ENCODE measurements at places on chromosomes 7 and 10. TPM values are rescaled to one million over a fixed set of nuclear protein-coding genes. Genes with fewer than 3 reads are reported as not detected.
A peak's percentile ranks its signal among the peaks of the same experiment; 100 is the strongest.

DNA sequence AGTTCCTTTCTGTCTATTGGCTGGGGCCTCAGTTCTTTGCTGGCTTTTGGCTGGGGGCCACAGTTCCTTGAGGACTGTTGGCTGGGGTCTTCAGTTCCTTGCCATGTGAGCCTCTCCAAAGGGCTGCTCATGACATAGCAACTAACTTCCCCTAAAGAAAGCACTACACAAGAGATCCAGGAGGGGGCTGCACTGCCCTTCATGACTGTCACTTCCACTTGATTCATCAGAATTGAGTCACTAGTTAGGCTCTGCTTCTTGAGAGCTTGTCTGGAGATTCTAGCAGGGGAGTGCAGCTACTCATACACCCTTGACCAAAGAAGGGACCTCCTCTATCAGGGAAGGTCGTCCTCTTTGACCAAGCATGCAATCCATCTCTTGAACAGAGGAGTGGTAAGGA lies 38.0 kb upstream of the MKX start:
- DNase-seq = no peak

The TRIM50 gene
- 0.30 TPM for total RNA-seq

GRCh38 chr10:6593241-6593671 lies 13.2 kb upstream of the PRKCQ start:
- DNase-seq = no peak

DNA sequence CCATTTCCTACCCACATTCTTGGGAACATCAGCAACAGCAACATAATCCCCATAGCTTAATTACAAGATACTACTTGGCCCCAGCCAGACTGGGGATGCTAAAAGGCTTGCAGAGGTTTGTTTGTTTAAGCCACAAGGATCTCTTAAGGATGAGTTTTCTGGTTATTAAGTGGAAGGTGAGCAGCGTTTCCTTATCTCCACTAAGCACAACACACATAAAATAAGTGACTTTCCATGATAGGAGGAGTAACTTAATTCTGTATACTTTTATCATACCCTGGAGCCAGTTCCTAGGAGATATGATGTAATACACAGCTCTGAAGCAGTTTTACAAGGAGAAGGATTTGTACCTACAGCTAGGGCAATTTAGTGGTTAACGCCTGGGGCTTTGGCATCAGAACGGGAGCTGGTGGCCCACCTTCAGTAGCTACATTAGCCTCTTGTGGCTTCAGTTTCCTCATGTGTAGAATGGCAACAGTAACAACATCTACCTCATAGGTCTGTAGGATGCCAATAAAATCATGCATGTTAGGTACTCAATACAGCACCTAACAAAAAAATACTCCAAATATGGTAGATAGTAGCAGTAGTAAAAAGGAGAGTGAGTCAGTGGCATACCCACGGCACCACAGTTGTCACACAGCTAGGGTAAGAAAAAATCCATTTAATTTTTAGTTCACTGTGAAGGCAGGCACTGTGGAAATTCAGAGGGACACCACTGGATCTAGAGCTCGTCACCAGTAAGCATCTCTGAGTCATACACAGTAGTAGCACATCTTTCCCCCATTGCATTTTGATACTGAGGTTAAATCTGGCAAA lies 55.2 kb downstream of the DOCK4 start:
- no peak for DNase-seq

DNA sequence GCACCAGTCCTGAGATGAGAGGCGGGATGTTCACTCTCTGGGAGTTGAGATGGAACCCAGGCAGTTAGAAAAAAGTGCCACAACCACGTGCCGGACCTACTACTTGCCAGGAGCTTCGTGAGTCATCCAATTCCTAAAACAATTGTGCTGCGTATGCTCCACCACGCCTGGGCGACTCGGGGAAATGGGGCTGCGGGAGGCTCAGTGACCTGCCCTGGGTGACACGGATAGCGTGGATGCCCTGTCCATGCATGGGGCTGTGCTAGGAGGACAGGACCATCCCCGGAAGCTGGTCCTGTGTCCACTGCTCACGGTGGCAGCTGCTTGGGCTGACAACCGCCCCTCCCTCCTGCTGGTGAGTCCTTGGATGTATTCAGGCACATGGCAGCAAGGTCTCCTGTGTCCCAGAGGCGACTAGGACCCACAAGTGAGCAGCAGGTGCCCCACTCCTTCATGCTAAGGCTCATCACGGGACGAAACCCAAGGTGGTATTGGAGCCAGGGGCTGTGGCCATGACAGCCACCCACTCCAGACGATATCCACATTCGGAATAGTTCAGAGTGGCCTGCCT lies 90.4 kb downstream of the BMS1 start:
- DNase-seq = no peak

DNA sequence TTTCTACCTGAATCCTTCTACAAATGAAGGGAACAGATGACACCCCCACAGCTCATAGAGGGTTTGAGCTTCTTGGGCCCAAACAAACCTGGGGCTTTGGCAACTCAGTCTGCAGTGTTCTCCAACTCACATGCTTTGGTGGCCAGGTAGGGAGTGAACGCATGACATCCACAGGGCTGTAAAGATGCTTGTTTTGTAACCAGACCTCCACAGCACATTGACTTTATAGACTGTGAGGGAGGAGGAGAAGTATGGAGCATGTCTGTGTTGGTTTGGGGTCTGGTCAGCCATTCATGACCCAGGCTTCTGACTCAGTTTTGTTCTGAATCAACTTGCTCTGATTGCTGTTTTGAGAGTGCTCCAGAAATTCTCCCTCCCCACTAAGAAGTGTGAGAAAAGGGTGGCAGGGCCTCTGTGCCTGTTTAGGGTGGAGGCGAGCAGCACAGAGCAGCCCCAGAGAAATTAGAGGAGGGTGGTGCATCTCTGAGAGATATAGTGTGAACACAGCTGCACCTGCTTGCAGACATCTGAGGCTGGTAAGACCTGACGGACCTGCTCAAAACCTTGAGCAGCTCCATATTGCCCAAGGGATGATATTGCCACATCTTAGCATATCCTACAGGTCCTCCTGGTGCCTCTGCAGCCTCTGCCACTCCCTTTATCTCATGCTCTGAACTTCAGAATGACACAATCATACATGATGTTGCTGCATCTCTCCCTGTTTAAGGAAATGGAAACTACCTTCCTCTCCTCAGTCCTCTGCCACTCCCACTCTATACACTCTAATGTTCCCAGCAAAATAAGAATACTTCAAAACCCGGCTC lies 287.7 kb downstream of the ABCA13 start:
- DNase-seq = no peak

DNA sequence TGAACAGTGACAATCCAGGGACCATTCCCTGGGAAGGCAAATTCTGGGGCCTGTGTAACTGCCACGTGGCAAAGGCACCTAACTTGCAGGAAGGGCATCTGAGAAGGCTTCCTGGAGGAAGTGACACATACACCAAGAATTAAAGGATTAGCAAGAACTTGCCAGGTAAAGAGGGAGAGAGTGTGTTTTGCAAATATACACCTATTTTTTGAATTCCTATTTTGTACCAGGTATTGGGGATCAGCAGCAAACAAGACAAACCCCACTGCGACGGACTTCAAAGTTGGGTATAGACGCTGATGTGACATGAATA lies 206.5 kb upstream of the ZMIZ1 start:
- DNase-seq = no peak

- peak; percentile 32 for DNase-seq
These were observed 514 bp upstream of the GAD2 start for GRCh38 chr10:26215935-26216584.

The HMX3 gene
- not detected for total RNA-seq

DNA sequence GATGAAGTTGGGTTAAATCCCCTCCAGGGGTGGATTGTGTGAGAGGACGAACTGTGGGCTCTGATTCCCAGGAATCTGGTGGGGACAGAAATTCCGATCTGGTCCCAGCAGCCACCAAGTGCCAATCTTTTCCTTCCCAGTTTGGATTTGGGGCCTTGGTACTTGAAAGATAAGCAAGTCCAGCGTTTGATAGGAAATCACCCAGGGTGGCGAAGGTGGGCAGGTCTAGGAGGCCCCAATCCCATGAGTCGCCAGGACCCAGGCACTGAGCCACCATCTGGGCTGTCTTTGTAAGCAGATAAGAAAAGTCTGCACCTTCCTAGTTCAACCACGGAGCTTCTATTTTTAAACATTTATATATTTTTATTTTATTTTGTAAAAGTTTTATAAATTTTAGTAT lies 122.6 kb upstream of the LSM8 start:
- no peak for DNase-seq

The CYP3A7 gene
- not detected for total RNA-seq

The MBL2 gene
- not detected for total RNA-seq

The PTF1A gene
- not detected for total RNA-seq

- no peak for DNase-seq
These were observed 473.5 kb upstream of the SEMA3A start for GRCh38 chr7:84668116-84668515.

- no peak for DNase-seq
These were observed 44.6 kb downstream of the CARD11 start for GRCh38 chr7:2999078-2999500.

DNA sequence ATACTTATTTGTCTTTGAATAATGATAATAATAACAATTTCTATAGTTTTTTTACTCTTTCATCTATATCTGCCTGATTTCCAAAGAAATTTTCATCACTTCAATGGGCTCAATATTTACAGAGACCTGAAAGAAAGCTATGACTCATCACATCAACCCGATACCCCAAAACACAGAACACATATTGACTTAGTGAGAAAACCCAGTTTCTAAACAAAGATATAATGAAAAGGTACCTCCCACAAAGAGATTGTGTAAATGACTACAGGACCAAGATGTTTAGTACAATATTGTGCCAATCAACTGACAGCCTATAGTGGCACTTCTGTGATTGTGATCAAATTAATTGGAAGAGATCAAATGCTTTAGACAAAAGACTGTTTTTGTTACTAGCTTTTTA lies 133.9 kb downstream of the PCDH15 start:
- no peak for DNase-seq

- peak; percentile 89 for DNase-seq
These were observed 1.1 kb upstream of the PWWP2B start for GRCh38 chr10:132395704-132396493.

The ZSWIM8 gene
- 53.9 TPM for total RNA-seq

DNA sequence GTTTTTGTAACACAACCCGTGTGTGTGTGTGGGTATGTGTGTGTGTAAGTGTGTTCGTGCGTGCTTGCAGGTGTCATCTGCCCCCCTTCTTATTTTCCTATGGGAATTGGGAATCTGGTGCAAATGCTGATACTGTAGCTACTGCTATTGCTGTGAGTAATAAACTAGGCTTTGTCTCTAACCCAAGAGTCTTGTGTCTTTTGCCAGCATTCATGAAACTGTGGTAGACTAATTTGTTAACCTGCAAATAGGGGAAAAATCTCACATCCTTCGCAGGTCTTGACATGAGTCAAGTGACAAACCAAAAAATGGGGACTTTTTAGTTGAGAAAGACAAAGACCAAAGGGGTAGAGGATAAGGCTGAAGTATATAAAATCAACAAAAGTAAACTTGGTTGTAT lies 57.9 kb upstream of the FAM133B start:
- no peak for DNase-seq

The OPALIN gene
- not detected for total RNA-seq

The FFAR4 gene
- 0.07 TPM for total RNA-seq

- DNase-seq = no peak
These were observed 329 bp downstream of the NOLC1 start for GRCh38 chr10:102152545-102152890.

GRCh38 chr10:88791924-88792323 lies 10.6 kb upstream of the LIPM start:
- no peak for DNase-seq

DNA sequence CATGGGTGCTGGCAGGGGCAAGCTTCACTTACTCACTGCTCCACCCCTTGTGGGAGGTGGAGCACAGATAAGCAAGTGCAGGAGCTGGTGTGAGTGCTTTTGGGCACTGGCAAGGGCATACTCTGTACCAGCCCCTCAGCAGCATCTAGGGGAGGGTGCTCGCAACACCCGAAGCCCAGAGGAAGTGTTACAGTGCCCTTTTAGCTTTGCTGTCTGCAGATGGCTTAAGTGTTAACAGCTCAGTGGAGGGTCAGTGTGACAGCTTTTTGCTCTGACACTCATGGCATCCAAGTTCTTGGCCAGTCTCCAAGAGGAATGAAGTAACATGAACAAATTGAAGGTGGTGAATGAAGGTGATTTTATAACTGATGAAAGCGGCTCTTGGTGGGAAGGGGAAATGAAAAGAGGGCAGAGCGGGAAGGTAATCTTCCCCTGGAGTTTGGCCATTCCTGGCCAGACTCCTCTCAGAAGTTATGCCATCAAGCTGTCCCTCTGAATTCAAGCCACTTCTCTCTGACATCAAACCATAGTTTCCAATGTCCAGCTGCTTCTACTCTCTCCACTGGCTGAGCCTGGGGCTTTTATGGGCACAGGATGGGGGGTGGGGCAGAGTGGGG lies 862.5 kb downstream of the KCNMA1 start:
- peak; percentile 75 for DNase-seq

DNA sequence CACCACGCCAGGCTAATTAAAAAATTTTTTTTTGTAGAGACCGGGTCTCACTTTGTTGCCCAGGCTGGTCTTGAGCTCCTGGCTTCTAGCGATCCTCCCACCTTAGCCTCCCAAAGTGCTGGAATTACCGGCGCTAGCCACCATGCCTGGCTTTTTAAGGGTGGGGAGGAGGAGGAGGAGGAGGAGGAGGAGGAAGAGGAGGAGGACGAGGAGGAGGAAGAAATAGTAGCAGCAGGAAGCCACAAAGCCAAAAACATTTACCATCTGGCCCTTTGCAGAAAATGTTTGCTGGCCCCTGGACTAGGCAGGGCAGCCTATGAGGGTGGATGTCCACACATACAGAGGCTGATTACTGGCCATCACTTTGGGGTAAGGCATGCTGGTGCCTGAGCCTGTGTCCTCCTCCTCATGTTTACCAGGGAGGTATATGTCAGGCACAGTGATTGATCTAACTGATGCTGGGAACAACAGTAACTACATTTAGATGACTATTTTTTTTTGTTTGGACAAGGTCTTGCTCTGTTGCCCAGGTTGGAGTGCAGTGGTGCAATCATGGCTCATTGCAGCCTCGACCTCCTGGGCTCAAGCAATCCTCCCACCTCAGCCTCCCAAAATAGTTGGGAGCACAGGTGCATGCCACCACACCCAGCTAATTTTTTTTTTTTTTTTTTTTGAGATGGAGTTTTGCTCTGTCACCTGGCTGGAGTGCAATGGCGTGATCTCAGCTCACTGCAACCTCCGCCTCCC lies 122.1 kb downstream of the HIP1 start:
- no peak for DNase-seq

DNA sequence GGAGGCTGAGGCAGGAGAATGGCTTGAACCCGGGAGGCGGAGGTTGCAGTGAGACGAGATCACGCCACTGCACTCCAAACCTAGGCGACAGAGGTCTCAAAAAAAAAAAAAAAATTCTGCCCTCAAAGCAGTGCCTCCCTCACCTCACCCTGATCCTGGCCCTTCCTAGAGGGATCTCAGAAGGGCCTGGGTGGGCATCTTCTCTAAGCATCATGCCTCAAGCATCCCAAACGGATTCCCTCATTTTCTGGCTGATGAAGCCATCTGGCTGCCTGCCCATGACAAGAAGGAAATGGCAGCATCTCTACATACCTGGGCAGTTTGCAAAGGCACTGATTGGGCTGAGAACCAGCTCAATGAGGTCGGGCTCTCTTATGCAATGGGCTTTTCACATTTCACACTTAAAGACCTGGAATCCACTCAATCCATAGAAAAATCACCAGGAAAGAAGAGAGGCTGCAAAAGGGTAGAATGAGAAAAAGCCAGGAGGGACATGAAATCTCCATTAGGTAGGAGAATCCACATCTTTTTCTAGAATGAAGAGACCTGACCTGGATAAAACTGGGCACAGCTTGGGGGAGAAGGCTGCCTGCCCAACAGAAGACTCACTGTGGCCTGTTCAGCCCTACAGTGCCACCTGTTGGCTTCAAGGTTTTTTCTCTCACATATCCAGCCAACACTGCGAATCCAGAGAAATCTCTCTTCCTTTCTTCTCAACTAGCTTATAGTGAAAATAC lies 48.1 kb downstream of the PDLIM1 start:
- no peak for DNase-seq

Measured in left ventricle myocardium superior (tissue), 1 donor.